ENCODE measurements at places on chromosomes 1 and 21.

DNA sequence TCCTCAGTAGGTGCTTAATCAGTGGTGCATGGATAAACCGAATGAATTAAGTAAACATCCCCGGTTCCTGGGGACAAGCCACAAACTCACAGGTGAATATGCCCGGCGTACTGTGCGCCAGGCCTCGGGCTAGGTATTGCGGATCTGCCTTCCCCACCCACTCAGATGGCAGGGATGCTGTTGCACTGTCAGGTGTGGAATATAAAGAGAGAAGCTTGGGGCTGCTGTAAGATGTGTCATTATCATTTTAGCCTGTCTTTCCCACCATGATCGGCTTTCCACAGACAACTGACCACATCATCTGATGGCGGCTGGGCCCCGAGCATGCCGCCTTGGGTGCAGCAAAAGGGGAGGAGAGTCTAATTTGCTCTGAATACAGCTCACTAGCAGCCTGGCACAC, 45.4 kb upstream of the LRP8 start:
- no peak for DNase-seq

GRCh38 chr1:221032204-221032585, 153.0 kb downstream of the HLX start:
- DNase-seq = no peak

DNA sequence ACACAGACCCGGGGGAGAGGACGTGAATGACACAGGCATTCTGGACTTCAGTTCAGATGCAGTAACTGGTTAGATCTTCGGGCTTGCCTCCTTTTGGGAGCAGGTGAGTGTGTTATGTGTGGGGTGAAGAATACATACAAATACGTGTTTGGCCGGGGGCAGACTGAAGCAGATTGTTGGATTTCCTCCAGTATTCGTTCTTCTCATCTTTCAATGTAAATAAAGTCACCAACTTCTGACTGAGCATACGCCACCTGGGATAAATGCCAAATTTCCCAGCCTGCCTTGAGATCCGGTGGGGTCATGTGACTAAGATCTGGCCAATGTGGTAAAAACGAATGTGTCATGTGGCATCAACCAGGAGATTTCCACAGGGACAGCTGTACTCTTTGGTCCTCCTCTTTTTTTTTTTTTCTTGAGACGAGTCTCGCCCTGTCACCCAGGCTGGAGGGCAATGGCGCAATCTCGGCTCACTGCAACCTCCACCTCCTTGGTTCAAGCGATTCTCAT, 189.8 kb downstream of the RGS7 start:
- DNase-seq = no peak

DNA sequence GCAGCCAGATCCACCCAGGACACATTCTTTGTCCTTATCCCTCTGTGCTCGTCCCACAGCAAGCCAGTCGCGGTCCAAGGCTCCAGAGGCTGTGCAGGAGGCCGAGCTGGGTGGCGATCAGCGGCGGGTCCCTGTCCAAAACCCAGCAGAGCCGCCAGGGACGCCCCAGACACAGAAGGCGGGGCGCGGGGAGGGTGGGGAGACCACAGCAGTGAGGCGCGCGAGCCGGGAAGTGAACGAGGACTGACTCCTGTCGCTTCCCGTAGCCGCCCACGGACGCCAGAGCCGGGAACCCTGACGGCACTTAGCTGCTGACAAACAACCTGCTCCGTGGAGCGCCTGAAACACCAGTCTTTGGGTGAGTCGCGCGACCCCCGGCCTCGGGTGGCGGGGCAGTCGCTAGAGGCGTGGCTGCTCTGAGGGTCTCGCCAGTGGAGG, at the start of gene LGALS8:
Gene LGALS8, plus strand, starts transcription at position 279 of the 438 bp plus-strand sequence. CDS start 2,089 bp downstream, outside the sequence.
- DNase-seq = no peak

GRCh38 chr1:33654267-33654834, 181.9 kb downstream of the ZSCAN20 start:
- peak; percentile 70 for DNase-seq

- no peak for DNase-seq
These were observed 114.3 kb downstream of the DMRTB1 start for GRCh38 chr1:53573522-53573921.

- no peak for DNase-seq
These were observed 134.6 kb downstream of the TENT5C start for GRCh38 chr1:117740496-117740895.

DNA sequence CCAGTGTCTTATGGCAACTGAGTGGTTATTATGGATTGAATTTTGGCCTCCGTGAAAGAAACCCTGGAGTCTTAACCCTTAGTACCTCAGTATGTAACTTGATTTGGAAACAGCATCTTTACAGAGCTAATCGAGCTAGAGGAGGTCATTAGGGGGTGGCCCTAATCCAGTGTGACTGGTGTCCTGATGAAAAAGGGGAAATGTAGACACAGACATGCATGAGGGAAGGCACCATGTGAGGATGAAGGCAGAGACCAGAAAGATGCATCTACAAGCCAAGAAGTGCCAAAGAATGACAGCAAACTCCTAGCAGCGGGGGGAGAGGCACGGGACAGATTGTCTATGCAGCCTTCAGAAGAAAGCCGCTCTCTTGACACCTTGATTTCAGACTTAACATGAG, 14.7 kb downstream of the DOP1B start:
- DNase-seq = no peak

DNA sequence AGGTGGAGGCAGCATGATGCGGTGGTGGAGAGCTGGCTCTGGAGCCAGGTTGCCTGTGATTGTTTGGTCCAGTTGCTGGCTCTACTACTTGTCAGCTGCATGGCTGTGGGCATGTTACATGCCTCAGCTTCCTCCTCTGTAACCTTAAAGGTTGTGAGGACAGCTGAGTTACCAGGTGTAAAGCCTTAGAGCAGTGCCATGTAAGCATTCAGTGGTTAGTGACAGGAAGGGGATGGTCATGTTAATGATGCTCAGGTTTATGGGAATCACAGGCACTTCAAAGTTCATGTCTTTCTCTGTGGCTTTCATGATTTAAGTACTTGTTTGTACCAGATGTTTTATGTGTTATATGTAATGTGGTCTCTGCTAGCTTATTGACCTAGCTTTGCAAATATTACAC, 32.6 kb downstream of the PTGFRN start:
- DNase-seq = peak; percentile 43

- no peak for DNase-seq
These were observed 58.3 kb upstream of the KIF26B start for GRCh38 chr1:245096311-245097066.

- DNase-seq = no peak
These were observed 59.5 kb downstream of the ZBTB17 start for GRCh38 chr1:15916417-15916816.

DNA sequence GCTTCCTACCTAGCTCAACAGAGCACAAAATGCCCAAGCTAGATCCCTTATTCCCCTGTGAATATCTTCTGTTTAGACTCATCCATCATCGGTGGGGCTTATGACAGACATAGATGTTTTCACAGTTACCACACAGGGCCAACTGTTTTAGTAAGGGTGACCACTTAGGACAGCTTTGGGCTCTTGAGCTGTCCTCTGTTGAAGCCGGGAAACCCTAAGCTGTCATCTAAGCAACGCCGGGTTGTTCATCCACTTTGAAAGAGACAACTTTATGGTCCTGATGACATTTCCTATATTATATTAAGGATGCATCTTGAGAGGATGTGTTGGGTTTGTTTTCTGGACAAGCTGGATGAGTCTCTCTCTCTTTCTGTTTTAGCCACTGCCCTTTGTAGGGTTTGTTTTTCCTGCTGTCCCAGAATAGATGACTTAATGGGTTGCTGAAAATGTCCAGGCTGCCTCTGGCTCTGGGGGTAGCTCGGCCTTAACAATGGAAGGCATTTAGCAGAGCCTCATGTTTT, 110.5 kb upstream of the UBE2U start:
- DNase-seq = no peak

DNA sequence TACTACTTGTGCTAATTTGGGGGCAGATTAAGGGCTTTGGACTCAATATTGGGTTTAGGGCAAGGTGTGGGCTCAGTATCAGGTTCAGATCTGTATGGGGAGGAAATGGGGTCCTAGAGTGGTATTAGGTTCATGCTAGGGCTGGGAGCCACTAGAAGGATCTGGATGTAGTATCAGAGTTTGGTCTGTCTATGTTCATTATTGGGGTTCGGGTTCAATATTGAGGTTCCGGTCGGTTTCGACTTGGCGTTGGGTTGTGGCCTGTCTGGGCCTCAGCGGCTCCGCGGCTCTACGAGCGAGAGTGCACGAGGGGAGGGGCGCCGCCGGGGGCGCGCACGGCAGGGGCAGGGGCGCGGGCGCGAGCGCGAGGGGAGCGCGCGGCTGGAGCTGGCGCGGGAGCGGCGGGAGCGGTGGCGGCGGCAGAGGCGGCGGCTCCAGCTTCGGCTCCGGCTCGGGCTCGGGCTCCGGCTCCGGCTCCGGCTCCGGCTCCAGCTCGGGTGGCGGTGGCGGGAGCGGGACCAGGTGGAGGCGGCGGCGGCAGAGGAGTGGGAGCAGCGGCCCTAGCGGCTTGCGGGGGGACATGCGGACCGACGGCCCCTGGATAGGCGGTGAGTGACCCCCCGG, at the start of gene PTPRF:
Gene PTPRF, plus strand, starts transcription at position 401 of the 624 bp plus-strand sequence. CDS start 14,193 bp downstream, outside the sequence.
- no peak for DNase-seq

GRCh38 chr1:3360646-3361257, 93.7 kb upstream of the ARHGEF16 start:
- no peak for DNase-seq

DNA sequence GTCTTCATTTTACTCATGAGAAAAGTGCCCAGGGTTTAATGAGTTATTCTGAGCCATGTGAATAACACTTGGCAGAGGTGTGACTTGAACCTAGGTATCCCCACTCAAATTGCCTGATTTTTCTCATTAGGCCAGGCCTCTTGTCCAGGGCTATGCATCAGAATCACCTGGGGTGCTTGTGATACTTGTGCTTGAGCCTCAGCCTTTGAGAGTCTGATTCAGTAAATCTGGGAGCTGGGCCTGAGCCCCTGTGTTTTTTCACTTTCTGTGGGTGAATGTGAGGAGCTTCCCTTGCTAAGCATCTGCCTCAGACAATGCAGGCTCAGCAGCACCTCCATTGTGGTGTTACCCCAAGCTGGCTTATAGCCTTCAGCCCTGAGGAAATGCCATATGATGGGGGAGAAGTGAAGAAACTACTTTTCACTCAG, 127.1 kb downstream of the S1PR1 start:
- DNase-seq = no peak

GRCh38 chr1:6019166-6019845, 26.4 kb upstream of the KCNAB2 start:
- no peak for DNase-seq

GRCh38 chr1:50966991-50967390, 3.1 kb upstream of the CDKN2C start:
- no peak for DNase-seq

- no peak for DNase-seq
These were observed 7.4 kb downstream of the WDR77 start for GRCh38 chr1:111441573-111442192.

GRCh38 chr1:24575905-24576587, 20.2 kb downstream of the NCMAP start:
- no peak for DNase-seq

GRCh38 chr1:179156026-179156425, 73.5 kb downstream of the ABL2 start:
- no peak for DNase-seq

GRCh38 chr1:197985351-197985750, 68.2 kb downstream of the LHX9 start:
- no peak for DNase-seq

GRCh38 chr1:40625076-40625475, 40.4 kb downstream of the RIMS3 start:
- no peak for DNase-seq

DNA sequence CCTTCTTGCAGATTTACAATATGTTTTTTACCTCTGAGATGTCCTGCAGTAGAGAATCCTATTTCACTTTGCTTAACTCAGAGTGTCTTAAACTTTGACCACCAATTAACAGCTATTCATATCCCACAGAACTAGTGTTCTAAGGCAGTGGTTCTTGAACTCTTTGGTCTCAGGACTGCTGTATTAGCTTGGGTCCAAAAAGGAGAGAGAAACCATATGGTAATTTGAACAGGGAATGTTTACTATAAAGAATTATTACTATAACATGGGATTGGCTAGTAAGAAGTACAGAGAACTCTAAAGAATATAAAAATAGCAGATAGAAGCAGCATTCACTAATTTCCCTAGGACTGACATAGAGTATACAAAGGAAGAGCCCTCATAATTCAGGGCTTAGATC, 31.6 kb downstream of the FAM177B start:
- DNase-seq = no peak

- no peak for DNase-seq
These were observed 94.7 kb upstream of the TARDBP start for GRCh38 chr1:10917513-10918454.

- no peak for DNase-seq
These were observed 18.4 kb downstream of the DTL start for GRCh38 chr1:212053993-212054392.

DNA sequence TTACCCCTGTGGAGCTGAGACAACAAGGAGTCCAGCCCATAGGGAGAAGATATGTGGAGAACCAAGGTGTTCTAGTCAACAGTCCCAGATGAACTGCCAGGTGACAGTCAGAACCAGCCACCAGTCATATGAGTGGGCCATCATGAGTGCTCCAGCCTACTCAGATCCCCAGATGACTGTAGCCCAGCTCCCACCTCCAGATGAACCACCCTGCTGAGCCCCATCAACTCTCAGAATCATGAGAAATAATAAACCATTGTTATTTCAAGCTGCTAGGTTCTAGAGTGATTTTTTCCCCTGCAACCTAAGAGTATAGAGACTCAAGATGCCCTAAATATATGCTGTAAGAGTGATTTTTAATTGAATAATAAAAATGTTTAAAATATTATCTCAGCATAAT, 444.2 kb downstream of the GPATCH2 start:
- no peak for DNase-seq

GRCh38 chr1:164670026-164670425, 111.0 kb downstream of the PBX1 start:
- DNase-seq = no peak

- no peak for DNase-seq
These were observed 213.6 kb upstream of the ESRRG start for GRCh38 chr1:216936779-216937178.

DNA sequence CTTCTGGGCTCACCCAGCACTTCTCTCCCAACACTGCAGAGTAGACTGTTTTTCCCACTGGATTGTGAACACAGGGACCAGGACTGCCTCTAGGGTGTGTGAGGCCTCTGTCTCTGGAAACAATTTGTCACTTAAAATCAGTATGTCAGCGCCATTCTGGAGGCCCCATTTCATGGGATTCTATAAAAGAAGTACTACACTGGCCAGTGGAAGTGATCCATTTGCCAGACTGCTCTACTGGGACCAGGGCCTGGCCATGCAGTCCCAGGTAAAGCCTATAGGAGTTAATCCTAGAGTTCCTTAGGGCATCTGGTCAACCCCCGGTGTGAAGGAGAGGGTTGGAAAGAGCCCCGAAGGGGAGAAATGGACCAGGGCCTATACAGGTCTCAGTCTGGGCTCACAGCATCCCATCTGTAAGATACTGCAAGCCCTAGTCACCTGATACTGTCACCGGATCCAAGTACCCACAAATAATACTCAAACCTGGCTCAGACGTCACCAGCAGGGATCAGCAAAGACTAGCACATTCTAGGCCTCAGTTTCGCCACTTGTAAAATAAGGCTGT, 245.0 kb downstream of the FOXD2 start:
- peak; percentile 62 for DNase-seq

- DNase-seq = no peak
These were observed 161.2 kb upstream of the C1orf87 start for GRCh38 chr1:60234776-60235175.

- DNase-seq = no peak
These were observed 68.8 kb upstream of the RGS1 start for GRCh38 chr1:192506741-192507155.
